ENCODE measurements at places on chromosomes 7 and 10.

GRCh38 chr10:9172276-9172675, 1117.8 kb downstream of the GATA3 start:
- DNase-seq = no peak

GRCh38 chr10:79628988-79629954, 18.5 kb downstream of the SFTPA1 start:
- no peak for DNase-seq

GRCh38 chr7:151388430-151388829, 21.4 kb downstream of the WDR86 start:
- no peak for DNase-seq

DNA sequence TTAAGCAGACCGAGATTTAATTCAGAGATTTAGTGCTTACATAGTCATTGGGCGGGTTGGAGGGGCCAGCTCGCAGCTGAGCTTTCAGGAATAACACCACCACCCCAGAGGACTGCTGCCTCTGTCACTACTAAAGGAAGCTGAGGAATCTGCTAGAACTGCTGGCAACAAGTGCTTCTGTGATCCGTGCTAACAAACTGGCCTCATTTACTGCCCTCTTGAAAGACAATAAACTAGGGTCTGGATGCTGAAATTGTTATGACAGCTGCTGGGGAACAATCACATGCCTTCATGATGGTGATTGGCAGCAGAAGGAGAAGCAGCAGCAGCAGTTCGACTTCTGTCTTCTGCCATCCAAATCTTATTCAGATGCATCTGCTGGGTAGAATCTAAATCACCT, 285.5 kb upstream of the TAC1 start:
- no peak for DNase-seq

DNA sequence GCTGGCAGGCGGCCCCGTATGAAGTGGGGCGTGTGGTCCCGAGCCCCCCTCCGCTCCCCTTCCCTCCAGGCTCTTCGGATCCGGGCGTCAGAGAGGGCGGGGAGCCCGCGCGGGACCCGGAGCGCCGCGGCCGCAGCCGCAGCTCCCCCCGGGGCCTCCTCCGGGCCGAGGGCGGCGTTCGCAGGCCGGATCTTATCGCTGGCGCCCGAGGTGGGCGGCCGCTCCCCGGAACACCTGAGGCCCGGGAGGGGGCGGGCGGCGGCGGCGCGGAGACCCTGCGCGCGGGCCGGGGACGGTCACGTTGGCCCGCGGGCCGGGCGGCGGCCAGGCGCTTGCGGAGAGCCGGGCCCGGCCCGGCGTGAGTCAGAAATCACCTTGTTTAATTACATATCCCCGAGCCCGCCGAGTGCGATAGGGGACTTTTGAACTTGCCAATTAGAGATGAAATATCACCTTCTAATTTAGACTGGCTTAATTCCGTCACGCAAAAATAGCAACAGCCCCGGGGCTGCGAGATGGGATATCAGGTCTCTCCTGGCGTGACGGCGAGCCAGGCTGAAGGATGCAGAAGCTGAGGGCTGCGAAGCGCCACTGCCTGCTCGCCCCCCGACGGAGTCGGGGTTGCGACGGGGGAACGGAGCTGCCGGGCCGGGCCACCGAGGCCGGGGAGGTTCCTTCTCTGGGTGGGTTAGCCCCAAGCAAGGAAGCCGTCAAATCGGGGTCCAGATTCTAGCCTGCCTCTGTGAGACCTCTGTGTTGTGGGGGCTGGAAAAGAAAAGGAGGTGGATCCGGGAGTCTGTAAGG, 43.4 kb downstream of the LDB3 start:
- DNase-seq = peak; percentile 46

DNA sequence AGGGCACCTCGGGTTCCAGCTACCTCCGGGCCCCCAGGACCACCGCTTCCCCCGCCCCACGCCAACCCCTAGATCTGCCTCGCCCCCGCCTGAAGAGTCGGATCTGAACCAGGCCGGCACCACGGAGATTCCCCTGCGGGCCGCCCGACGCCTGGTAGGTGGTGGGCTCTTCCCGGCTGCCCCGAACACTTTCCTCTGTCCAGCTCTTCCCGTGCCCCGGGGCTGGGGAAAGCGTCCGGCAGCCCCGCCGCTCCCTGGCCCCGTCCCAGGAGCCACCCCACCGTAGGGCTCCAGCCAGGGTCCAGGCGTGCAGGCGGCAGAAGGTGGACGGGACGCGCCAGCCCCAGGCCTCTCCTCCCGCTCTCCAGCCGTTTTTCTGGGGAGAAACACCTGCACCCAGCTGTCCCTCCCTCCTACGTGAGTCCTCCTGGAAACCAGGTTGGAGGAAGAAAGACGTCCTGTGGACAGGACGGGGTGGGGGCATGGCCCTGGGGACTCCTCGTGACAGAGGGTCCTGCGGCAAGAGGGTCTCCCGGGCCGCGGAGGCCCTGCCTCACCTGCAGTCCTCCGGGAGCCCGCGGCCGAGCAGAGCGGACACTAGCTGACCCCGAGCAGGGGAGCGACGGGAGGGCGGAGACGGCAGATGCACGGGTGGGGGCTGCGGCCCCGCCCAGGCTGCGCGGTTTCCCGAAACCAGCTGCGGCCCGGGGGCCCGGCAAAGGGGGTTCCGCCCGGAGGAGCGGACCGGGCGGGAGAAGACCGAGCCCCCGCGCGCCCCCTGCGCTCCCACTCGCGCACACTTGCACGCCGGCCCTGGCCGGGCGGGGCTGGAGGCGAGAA, at the start of gene TMEM176B:
Gene TMEM176B (minus strand): TSS at position 624 of the 840 bp plus-strand sequence. CDS start 3,795 bp downstream, outside the sequence.
- DNase-seq = no peak

GRCh38 chr7:143492043-143492471, 14.4 kb downstream of the TAS2R41 start:
- DNase-seq = peak; percentile 53

- no peak for DNase-seq
These were observed 61.6 kb upstream of the MRLN start for GRCh38 chr10:59814878-59815277.

GRCh38 chr7:103905997-103906396, 83.5 kb downstream of the RELN start:
- DNase-seq = no peak

- DNase-seq = no peak
These were observed 36.4 kb downstream of the JAKMIP3 start for GRCh38 chr10:132102071-132102716.

DNA sequence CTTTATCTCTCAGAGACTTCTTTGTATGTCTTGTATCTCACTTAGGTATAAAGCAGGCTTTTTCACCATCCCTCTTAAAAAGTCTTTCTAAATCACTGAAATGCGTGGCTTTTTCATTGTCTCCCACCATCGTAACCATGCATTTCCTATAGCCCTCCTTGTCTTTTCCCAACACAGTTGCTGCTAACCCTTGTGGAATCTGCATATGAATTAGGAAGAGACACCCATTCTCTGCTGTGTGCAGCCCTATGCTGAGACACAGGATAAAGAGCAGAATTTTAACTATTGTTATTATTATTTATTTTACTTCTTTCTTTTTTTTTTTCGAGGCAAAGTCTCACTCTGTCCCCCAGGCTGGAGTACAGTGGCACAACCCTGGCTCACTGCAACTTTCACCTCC, 804.3 kb upstream of the COBL start:
- no peak for DNase-seq

GRCh38 chr7:2487586-2488271, 11.5 kb upstream of the GRIFIN start:
- no peak for DNase-seq

DNA sequence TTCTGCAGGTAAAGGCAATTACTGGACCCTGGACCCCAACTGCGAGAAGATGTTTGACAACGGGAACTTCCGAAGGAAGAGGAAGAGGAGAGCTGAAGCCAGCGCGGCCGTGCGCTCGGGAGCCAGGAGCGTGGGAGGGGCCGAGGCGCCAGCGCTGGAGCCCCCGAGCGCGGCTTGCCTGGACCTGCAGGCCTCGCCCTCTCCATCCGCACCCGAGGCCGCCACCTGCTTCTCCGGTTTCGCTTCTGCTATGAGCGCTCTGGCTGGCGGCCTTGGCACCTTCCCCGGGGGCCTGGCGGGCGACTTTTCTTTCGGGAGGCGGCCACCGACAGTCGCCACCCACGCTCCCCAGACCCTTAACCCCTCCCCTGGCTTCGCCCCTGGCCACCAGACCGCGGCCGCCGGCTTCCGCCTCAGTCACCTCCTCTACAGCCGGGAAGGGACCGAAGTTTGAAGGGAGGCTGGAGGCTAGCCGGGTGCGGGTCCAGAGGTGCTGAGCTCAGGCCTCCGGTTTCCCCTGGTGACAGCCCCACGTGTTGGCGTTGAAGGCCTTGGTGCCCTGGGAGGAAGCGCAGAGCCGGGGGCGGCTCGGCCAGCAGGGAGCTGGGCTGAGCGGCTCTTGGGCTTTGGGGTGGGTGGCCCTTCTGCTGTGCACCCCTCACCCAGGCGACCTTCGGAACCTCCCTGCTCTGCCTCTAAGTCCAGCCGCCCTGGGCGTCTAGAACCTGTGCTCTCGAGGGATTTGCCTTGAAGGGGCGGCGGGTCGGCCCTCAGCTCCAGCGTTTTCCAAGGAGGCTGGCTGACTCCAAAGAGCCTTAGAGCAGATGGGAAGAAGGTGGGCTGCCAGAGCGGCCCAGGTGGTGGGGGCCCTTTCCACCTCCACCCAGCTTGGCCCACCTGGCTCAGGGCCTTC, 1.8 kb downstream of the FOXI2 start:
- no peak for DNase-seq

- peak; percentile 56 for DNase-seq
These were observed 169.3 kb upstream of the AKR1E2 start for GRCh38 chr10:4656576-4657194.

- DNase-seq = no peak
These were observed 5.4 kb downstream of the AKR1B1 start for GRCh38 chr7:134453518-134453917.

DNA sequence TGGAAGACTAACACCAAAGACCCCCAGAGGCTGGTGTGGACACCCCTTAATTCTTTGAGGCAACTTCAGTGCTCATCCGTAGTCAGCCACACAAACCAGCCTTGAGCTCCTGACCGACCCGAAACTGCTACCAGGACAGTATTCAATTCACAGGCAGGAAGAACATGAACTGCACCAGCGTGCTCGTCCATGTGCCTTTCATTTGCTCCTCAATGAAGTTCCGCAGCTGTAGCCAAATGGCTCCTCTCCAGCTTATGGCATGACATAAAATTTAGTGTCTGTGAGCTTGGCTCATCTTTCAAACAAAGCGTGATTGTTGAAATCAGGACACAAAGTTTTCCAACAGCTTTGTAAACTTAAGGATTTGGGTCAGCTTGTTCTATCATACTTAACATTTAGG, 144.1 kb upstream of the FAM171A1 start:
- no peak for DNase-seq

DNA sequence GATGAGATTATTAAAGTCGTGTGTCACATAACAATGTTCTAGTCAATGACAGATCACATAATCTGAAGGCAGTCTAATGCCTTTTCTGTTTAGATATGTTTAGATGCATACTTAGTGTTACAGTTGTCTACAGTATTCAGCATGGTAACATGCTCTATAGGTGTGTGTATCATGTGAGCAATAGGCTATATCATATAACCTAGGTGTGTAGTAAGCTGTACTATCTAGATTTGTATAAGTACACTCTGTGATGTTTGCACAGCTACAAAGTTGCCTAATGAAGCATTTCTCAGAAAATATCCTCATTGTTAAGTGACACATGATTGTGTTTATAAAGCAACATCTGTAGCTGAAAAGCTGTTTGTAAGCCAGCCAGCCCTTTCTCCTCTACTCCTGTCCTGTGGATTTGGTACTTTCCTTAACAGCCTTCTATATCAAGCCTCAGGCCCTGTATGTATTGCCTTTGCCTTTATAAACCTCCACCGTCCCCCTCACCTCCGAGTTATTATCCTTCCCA, 6.3 kb downstream of the HECTD2 start:
- DNase-seq = no peak

All from M059J (cell line).